SK-N-SH treated with all-trans-retinoic acid at 6 μM for 48 hours (cell line): ENCODE measurements at places on chromosomes 2 and 18.
A peak's percentile ranks its signal among the peaks of the same experiment; 100 is the strongest.

DNA sequence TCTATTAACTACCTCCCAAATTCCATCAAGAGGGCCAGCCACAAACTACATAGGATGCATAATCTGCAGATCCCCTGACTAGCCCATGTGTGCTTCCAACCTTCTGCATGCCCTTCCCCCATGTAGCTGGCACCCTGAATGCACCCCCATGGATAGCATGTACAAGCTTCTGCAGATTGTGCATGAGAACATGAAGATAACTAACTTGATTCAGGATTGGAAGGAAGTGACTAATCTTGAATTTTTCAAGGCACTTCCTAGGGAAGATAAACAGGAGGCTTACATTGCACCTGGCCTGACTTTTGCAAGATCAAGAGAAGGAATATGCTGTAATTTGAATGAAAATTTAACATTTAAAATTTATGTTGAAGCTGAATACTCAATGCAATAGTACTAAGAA lies 66.7 kb downstream of the CDC42EP3 start:
- ATAC-seq = no peak

- peak; percentile 19; the same call in 2 of the 3 replicates for ATAC-seq
Measured at GRCh38 chr2:45269149-45269793, 260.0 kb upstream of the SIX2 start.

DNA sequence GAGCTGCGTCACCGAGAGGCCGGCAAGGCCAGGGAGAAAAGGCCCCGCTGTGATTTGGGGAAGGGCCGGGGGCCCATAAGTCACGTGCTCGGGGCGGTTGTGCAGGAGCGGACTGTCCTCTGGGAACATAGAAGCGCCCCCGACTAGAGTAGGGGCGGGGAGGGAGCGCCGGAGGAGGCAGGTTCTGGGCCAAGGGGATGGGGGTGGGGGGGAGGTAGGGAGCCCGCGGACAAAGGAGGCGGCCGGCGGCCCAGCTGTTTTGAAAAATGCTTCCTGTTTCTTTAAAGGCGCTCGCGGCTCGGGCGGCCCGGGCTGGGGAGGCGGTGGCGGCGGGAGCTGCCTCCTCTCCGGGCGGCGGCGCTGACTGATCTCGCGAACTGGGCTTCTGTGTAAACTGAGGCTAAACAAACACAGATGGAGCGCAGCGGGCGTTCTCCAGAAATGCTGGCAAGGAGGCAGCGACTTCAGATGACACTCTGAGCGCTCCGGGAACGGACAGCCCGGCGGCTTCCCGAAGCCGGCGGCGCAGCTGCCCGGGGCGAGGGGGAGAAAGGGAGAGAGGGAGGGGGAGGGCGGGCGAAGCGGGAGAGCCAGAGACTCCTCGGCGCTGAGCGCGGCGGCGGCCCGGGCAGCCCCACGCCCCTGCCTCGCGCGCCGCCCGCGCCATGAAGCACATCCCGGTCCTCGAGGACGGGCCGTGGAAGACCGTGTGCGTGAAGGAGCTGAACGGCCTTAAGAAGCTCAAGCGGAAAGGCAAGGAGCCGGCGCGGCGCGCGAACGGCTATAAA lies at the start of gene ATOH8:
Gene ATOH8 (plus strand): TSS at position 467 of the 788 bp plus-strand sequence. CDS start 199 bp downstream, at position 666.
- peak; percentile 32 for ATAC-seq

DNA sequence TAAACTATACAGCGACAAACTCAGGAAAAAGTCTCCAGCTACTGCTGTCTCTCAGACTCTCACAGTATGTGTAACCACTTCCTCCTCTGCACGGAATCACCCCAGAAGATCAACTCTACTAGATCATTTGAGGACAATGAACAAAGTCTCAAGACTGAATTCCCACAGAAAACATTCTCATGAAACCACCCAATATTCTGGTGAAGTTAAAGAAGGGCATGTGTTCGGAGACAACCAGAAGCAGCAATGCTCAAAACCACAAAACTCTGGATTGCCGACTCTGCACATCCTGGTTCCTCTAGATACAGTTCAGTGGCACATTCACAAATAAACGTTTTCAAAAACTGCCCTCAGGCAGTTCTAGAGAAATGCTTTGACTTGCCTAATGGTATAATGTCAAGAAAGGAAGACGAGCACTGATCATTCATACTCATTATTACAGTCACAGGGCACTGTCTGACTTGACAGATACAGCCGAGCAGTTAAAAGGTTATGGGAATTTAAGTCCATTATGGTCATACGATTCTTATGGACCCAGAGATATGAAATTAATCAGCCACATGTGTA lies 91.9 kb upstream of the STK17B start:
- ATAC-seq = peak; percentile 52

DNA sequence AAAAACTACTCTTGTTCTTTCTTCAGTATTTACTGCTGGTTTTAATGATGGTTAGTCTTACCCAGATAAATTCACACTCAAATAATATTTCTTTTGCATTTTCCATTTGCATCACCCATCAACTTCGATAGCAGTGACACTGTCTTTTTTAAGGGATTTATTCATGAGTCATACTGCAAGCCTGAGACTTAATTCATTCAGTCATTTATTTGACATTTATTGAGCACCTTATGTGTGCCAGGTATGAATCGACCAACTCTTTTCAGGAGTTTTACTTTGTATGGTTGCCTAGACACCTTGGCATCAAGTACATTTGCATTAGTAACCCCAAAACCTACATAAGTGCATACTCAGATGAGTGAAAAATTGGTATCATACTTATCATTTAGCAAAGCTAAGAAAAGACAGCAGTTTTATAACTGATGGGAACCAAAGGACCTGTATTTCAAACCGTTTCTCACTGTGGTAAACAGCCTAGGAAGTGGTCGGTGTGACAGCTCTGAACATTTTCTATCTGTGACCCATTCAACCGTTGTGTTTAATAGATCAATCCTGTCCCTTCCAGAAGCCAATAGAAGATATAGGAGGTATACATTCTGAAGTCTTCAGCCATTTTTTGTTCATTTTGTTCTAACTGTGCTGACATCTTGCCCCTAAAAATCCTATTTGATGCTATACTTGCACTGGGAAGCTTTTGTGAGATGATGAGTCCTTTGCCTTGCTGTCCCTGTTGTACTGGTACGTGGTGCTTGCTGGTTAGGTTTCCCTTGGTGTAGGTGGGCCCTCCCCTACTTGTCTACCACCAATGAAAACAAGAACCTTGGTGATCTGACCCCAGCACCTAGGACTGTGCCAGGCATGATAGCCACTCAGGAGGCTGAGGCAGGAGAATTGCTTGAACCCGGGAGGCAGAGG lies 484.7 kb upstream of the RAB12 start:
- ATAC-seq = no peak

DNA sequence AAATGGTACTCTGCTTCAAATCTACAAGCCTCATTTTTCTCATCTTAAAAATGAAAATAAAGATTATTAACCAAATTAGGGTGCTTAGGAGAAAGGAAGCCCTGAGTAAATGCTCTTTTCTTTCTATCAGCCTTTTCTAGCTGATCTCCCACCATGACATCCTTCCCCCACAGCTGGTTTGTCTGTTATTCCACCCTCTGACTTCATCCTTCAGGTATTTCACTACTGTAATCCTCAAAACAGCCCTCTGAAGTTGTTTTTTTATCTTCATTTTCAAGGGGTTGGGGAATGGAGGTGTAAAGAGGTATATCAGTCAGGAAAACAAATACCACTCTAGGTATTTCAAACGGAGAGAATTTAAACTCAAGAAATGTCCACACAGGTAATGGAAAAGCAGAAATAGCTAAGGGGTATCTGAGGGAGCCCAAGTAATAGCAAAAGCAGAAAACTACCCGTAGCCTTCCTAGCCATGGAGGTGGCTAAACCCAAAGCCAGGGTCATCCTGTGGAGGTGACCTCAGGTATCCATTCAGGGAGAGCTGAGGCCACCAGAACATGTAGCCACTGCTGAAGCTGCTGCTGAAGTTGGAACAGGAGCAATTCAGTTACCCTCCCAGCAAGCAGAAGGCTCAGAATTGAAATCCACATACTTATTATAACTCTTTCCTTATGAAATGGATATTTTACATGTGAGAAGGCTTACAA lies 990.9 kb upstream of the ACVR2A start:
- ATAC-seq = no peak

GRCh38 chr2:75200140-75201096 lies 1.1 kb upstream of the TACR1 start:
- ATAC-seq = peak; percentile 70

DNA sequence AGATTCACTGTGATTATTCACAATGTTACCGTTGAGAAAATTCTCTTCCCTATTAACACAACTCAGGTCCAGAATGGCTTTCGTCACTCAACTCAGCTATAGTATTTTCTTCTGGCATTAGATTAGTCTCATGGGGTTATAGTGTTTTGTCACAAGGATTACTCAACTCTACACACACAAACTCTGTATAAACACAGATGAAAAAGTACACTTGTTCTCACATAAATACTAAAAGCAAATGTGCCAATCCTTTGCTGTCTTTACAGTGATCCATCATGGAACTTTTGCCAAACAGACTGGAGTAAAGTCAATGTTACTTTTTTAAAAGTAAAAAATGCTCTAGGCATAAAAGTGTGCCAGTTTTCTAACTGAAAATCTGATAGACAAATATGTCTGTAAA lies 267.6 kb downstream of the RBM43 start:
- no peak for ATAC-seq

DNA sequence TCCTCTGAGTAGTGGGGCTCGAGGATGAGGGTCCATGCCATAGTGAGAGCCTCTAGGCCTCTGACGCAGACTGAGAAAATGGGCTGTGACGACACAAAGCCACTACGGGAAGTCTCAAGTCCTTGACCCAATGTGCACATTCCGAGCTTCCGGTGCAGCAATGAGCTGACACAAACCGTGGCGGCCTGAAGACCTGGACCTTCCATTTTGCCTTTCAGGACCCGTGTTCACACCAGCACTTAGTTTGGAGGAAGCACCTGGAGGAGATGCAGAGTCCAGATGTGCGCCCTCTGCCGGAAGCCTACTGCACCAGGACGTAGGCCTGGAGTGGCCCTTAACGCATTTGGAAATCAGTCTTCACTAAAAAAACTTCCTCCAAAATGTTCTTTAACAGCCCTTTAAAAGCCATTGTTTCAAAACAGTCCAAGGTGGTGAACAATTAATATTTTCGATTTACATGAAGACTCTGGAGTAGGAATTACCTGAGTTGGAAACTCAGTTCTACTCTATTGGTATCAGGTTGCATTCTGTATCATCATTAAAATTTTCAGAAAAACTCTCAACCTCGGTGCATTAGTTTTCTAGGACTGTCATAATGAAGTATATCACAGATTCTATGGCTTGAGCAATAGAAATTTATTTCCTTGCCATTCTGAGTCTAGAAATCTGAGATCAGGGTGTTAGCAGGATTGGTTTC lies 33.9 kb downstream of the BMP10 start:
- ATAC-seq = no peak

GRCh38 chr18:77107292-77107691 lies 25.3 kb downstream of the MBP start:
- no peak for ATAC-seq

DNA sequence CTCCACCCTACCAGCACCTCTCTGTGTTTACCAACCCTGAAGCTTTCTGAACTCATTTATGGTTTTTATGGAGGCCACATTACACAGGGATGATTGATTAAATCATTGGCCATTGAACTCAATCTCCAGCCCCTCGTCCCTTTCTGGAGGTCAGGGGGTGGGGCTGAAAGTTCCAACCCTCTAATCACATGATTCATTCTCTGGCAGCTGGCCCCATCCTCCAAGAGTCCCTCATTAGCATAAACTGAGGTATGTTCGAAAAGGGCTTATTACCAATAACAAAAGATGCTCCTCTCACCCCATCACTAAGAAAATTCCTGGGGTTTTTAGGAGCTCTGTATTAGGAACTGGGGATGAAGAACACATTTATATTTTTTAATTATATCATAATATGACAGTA lies 92.3 kb downstream of the DIS3L2 start:
- ATAC-seq = no peak

GRCh38 chr2:25410370-25410769 lies 68.6 kb upstream of the DNMT3A start:
- ATAC-seq = no peak

GRCh38 chr2:126971481-126972278 lies 73.0 kb downstream of the TEX51 start:
- peak; percentile 94 for ATAC-seq

GRCh38 chr2:191059308-191059707 lies 45.3 kb upstream of the STAT1 start:
- no peak for ATAC-seq

- ATAC-seq = no peak
Measured at GRCh38 chr2:158043181-158043948, 58.3 kb upstream of the UPP2 start.

DNA sequence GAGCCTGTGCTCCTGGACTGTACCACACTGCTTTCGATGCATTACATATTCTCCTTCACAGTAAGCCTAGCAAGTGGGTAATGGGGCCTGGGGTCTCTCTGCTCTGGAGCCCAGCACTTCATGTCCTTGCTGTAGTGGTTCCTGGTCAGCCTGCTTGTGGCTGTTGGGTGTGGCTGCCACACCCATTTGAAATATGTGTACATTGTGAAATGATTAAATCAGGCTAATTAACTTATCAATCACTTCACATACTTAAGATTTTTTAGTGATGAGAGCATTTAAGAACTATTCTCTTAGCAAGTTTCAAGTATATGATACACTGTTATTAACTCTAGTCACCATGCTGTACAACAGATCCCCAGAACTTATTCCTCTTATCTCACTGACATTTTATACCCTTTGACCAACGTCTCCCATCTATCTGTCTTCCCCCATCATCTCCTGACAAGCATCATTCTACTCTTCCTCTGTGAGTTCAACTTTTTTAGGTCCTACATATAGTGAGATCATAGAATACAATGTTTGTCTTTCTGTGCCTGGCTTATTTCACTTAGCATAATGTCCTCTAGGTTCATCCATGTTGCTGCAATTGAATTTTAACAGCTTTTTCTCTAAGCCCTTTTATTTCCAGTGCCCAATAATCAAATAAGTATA lies 92.1 kb downstream of the LYPD6 start:
- peak; percentile 80 for ATAC-seq

DNA sequence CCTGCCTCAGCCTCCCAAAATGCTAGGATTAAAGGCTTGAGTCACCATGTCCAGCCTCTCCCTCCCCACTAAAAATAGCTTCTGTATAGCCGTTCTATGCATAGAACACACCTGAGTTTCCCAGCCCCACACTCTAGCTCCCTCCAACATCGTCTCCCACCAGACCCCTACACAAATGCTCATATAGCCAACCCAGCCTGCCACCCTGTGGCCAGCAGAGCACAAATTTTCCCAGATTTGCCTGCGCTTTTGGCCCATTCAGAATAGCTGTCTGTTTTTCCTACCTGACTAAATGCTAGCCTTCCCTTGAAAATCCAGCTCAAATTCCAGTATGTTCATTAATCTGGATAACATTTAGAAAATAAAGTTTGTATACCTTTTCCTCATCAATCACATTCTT lies 22.8 kb downstream of the TRABD2A start:
- ATAC-seq = peak; percentile 40; the same call in 2 of the 3 replicates

GRCh38 chr2:225464346-225465025 lies 65.0 kb downstream of the NYAP2 start:
- no peak for ATAC-seq

DNA sequence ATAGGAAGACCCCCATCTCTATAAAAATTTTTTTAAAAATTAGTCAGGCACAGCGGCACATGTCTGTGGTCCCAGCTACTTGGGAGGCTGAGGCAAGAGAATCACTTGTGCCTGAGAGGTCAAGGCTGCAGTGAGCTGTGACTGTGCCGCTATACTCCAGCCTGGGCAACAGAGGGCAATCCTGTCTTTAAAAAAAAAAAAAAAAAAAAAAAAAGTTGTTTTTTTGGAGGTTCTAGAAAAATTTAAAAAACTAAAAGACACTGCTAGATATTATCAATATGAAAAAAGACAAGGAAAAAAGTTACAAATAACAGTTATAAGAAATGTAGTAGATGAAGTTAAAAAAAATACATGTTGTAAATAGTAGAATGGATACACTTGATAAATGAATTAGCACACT lies 56.1 kb upstream of the C2orf15 start:
- peak; percentile 70; the same call in 2 of the 3 replicates for ATAC-seq

- ATAC-seq = no peak
Measured at GRCh38 chr2:168432565-168433186, 23.4 kb upstream of the CERS6 start.
